ENCODE measurements at places on chromosomes 6 and 20.

- no peak for DNase-seq
Observed at GRCh38 chr6:142178129-142178528, 31.1 kb downstream of the VTA1 start.

- DNase-seq: no peak
Observed at GRCh38 chr20:38304845-38305447, 990 bp downstream of the BPI start.

GRCh38 chr6:170456886-170457698, 96.0 kb downstream of the PSMB1 start:
- DNase-seq: no peak

DNA sequence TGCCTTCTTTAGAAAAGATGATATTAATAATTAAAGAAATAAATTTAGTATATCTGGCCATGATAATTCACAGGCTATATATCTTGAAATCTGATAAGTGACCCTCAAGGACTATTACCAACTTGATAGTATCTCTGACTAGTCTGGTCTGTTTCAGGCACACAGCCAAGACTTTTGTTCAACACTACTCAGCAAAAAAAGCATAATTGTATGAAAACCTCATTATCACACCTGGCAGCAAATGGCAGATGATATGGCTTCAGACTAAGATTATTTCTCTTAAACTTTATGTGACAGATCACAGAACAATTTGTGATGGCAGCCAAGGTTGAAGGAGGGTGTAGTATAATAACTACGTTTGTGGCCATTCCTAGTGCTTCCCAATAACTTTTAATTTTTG, 114.7 kb downstream of the RWDD2A start:
- DNase-seq: no peak

DNA sequence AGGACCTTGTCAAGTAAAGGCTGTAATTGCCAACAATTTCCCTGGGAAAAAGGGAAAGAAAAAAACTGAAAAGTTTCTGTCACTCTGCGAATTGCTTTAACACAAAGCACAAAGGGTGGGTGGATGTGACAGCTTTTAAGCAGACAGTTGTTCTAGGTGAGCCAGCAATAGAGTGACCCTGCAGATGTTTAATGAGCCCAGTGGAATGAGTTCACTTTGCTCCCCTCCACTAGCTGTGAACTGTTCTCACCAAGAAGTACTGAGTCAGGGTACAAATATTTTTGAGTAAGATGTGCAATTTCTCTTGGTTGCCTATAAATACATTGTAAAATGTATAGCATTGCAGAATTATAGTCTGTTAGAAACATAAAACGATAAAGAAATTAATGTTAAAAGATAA, 26.2 kb upstream of the LRRC1 start:
- DNase-seq: no peak

GRCh38 chr20:9742821-9743220, 96.1 kb downstream of the PAK5 start:
- no peak for DNase-seq

GRCh38 chr6:129555206-129555832, 154.7 kb downstream of the ARHGAP18 start:
- no peak for DNase-seq

GRCh38 chr6:75446241-75446880, 47.2 kb downstream of the FILIP1 start:
- DNase-seq: no peak

GRCh38 chr6:34152806-34153520, 7.1 kb upstream of the GRM4 start:
- no peak for DNase-seq

DNA sequence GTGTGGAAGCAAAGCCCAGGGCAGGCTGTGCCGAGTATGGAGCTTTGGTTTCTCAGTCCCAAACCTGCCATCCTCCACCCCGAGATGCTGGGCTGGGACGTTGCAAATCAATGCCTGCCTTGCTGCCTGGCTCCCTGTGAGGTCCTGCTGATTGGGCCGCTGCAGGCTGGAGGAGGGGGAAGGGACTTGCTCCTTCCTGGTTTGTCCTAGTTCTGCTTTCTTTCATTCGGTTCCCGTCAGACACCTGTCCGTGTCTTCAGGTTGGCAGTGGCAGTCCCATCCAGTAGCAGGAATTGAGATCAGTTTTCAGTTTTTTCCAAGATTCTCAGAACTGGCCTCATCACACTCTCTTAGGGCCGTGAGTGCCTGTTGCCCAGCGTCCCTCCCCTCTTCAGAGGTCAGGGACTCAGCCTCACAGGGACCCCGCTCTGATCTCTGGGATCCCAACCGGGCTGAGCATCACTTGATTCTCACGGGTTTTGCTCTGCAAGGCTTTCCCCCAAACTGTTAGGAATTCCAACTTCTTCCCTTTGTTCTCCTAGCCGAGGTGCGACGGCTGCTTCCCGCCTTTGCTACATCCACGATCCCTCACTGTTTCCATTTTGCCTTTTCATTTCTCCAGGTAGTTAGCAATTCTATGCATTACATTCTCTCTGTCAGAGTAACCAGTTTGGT, 24.2 kb upstream of the TAGAP start:
- no peak for DNase-seq

GRCh38 chr20:17946572-17947473, 21.8 kb downstream of the SNX5 start:
- no peak for DNase-seq

DNA sequence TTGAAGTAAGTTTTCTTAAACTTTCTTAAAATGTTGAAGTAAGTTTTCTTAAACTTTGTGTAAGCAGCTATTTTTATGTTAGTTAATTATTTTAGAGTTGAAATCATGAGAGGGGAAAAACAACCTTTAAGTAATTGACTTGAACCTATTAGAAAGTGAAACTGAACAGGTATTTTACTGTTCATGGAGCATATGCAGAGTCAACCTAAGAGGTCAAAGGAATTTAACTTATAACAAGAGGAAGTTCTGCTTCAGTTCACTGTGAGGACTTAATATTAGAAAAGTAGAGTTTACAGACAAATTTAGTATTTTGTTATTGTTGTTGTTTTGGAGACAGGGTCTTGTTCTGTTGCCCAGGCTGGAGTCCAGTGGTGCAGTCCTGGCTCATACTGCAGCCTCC, 38.0 kb downstream of the CDYL start:
- DNase-seq: no peak

DNA sequence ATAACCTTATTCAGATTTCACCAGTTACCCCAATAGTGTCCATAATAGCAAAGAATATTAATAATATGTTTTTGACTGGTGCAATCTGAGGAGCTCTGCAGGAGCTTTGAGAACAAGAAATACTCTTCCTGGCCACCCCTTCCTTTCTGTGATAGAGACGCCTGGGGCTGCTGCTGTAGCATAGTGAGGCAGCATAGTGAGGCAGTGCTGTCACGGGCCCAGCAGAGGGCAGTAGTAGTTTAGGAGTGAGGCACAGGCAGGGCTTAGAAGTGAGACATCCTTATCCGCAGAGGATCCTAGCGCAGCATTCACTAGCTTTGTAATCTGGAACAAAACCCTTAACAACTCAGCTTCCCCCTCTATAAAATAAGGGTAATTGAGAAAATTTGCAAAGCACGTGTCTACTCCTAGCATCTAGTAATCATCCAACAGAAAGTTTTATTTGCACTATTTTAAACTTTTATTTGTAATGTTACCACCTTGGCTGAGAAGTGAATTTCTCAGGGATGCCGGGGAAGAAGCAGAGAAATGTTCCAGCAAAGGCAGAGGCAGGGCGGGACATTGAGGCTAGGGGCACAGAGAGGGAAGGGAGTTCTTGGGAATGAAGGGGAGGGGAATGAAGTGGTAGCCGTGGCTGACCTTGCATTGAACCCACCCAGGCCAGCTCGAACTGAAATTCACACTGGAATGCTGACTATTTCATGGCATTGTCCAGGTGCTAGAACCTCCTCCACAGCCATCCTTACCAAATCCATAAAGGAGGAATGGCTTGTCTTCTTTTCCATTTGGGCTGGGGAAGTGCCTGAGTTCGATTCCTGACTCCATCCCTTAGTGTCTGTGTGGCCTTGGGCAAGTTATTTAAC, 78.8 kb downstream of the CDS2 start:
- DNase-seq: peak; percentile 50

DNA sequence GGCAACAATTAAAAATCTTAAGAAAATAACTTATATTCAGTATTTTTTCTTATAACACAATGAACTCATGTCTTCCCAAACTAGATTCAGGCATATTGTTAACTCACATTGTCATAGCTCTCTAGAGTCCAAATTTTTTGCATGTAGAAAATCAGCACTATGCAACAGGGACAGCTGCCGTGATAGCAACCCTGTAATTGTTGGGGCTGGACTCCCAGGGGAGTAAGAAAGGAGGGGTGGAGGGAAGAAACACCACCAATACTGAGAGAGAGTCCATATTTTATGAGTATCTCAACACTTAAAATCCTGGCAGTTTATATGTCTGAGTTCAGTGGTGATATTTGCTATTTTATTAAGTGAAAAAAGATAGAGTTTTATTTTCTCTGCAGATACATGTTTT, 89.6 kb upstream of the HS3ST5 start:
- no peak for DNase-seq

- no peak for DNase-seq
Observed at GRCh38 chr6:170583756-170584180, 669 bp downstream of the PDCD2 start.

DNA sequence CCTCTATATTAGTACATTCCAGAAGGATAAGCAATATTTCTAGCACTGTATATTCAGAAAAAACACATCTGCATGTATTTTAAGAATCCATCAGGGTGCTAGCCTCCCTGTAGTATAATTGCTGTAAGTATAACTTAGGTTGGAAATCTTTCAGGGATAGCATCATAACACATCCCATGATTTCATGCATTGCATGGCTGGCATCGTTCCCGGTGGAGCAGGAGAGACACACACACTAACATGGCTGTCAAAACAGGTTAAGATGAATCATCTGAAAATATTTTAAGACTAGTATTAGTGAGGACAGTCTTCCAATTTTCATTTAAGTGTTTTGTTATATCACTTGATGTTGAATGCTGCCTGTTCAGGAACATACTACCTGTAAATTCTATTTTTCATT, 32.1 kb upstream of the CENPW start:
- DNase-seq: no peak

- DNase-seq: no peak
Observed at GRCh38 chr6:65116326-65116725, 590.7 kb downstream of the EYS start.

DNA sequence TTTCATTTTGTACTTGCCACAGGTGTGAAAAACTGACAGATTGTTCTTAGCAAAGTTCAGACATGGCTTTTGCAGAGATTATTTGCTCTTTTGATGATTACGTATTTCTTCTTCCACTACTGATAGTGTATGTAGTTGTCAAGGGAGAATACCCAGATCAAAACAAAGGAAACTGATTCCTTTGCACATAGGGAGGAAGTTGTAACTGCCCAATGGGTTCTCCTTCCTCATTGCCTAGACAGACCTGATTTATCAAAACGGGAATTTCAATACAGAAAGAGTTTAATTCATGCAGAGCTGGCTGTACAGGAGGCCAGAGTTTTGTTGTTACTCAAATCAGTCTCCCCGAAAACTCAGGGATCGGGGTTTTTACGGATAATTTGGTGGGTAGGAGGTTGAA, 214.7 kb downstream of the BCAS1 start:
- DNase-seq: no peak

DNA sequence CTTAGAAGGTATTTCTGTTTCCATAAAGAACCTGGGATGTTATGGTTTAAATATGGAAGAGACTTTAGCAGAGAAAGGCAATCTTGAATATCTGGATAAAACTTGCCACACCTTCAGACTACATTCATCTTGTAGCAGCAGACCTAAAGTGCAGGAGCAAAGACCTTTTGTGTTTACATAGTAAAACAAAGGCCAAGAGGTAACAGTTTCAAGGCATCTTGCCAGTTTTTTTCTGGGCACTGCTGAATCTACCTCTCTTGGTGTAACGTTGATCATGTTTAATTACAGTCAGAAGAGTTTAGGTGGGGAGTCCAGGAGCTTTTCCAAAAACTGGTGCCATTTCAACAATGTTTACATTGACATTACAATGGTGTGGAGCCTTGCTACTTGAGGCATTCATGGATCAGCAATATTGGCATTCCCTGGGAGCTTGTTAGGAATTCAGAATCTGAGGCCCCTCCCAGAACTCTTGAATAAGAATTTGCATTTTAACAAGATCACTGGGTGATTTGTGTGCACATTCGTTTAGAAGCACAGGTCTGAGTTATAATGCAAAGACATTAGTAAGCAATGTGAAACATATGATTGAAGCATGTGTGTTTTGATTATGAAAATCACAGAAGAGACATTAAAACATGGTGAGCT, 94.5 kb downstream of the F13A1 start:
- no peak for DNase-seq

GRCh38 chr6:26545627-26546026, 7.5 kb downstream of the HMGN4 start:
- no peak for DNase-seq

GRCh38 chr6:118324116-118324515, 224.0 kb upstream of the PLN start:
- DNase-seq: no peak

GRCh38 chr20:22063753-22064152, 358.3 kb downstream of the PAX1 start:
- DNase-seq: no peak

DNA sequence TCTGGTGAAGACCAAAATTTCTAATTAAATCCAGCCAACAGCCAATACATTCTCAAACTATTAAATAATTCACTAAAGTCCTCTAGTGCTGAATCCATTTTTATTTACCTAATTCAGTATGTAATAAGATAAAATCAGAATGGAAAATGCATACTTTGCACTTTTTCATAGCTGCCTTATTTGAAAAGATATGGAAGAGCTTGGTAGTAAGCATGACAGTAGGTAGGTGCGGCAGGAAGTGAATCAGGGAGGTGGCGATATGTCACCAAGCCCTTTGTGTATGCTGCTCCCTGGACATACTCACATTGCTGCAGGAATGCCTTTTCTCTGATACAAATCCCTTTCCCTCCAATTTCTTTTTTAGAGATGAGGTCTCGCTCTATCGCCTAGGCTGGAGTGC, 10.2 kb upstream of the TGM3 start:
- DNase-seq: no peak

GRCh38 chr20:4880051-4880450, 121.3 kb downstream of the SLC23A2 start:
- DNase-seq: no peak

DNA sequence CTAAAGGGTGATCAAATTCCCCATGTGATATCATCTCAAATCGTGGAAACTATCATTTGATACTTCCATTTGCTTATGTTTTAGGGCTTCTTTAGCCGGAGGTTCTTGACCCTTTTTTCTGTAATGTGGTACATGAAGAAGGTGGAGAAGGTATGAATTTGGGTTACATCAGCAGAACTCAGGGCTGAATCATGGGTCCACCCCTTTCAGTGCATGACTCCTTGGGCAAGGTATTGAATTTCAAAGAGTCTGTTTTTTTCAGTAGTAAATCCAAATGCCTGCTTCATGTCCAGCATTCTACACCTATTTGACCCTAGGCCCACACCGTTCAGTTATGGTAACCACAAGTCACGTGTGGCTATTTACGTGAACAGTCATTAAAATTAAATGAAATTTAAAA, 30.6 kb upstream of the QKI start:
- DNase-seq: no peak

- DNase-seq: no peak
Observed at GRCh38 chr20:13418263-13419229, 197.5 kb downstream of the ISM1 start.

- no peak for DNase-seq
Observed at GRCh38 chr6:137231895-137232294, 12.7 kb upstream of the IFNGR1 start.
